ENCODE measurements at places on chromosomes 12 and 14.

- DNase-seq: no peak
These were observed 52.9 kb downstream of the SEL1L start for GRCh38 chr14:81480741-81481140.

GRCh38 chr12:70459786-70460185 is 93.7 kb downstream of the KCNMB4 start:
- no peak for DNase-seq

GRCh38 chr14:60679566-60680258 is 30.4 kb upstream of the SIX1 start:
- no peak for DNase-seq

DNA sequence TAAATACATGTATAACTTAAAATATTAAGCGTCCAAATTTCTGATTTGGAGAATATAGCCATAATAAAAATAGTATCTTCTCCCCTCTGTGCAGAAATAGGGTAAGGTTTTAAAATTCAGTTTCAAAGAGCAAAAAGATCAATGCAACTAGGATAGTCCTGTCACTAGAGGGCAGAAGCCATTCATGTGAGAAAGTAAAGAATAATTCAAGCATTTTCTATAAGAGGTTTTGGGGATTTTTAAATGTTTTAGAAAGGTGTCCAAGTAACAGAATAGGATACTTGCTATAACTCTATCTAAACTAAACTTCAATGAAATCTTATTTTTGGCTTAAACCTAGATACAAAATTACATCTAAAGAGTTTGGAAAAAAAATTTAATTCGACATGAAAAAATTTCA is 50.3 kb downstream of the ADAMTS20 start:
- no peak for DNase-seq

DNA sequence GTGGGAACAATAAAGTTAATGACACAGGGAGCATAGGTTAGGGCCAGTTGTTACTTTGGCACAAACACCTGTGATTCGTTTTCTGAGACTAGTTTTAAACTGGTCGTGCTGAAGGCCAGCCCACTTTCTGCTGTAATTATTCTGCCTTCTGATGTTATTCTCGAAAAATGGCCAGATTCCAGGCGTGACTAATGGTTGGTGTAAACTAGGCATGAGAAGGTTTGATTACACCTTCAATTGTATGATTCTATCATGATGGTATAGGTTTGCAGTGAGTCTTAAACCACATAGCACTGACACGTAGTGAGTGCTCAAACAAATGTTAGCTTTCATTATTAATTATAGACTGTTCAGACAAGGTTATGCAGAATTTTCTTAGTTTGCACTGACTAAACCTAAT is 39.0 kb downstream of the CKB start:
- no peak for DNase-seq

DNA sequence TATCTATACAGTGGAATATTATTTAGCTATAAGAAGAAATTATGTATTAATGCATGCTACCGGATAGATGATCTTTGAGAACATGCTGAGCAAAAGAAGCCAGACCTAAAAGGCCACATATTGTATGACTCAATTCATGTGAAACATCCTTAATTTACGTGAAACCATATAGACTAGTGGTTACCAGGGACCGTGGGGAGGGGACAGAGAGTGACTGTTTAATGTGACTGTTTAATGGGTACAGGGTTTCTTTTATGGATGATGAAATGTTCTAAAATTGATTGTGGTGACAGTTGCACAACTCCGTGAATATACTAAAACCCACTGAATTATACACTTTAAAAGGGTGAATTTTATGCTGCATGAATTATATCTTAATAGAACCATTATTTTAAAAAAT is 8.5 kb upstream of the BCL7A start:
- no peak for DNase-seq

DNA sequence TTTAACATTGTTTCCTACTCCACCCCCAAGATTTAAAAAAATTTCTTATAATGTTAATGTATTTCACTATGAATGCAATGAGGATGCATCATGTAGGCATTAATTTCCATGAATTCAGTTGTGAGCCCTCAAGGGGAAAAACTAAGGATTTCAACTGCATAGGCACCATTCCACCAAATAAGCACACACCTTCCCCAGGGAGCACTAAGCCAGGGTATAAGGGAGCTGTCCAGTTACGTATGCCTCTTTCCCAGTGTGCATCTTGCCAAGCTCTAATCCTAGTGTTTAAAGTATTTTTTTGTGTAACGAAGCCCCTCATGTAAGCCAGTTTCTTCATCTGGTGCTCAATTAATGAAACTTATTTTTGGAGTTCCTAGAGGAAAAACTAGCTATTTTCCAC is 6.6 kb downstream of the FERMT2 start:
- no peak for DNase-seq

DNA sequence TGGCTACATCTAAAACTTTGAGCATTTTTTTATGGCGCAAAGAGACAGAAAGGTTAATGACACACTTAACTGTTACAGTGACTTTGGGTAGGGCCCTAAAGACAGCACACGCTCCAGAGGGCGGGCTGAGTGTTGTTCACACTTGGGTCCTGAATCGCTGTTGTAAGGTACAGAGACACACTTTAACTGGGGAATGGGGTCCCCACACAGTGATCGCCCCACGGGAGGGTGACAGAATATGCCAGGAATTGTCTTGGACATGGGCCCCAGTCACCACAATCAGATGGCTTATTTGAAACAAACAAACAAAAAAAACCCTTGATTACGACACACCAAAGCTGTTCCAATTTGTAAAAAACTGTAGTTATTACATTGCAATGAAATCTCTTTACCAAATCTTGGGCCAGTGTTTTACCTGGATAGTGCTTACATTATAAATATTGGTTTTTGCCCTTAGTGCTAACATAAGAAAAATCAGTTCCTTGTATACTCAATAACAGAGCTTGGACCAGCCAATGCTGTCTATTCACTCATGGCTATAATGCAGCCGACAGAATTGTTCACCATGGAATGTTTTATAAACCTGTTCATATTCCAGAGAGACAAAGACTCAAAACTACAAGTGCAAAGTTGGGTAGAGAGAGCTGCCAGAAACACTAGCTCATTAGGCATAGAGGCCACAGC is 28.3 kb downstream of the KCTD10 start:
- no peak for DNase-seq

DNA sequence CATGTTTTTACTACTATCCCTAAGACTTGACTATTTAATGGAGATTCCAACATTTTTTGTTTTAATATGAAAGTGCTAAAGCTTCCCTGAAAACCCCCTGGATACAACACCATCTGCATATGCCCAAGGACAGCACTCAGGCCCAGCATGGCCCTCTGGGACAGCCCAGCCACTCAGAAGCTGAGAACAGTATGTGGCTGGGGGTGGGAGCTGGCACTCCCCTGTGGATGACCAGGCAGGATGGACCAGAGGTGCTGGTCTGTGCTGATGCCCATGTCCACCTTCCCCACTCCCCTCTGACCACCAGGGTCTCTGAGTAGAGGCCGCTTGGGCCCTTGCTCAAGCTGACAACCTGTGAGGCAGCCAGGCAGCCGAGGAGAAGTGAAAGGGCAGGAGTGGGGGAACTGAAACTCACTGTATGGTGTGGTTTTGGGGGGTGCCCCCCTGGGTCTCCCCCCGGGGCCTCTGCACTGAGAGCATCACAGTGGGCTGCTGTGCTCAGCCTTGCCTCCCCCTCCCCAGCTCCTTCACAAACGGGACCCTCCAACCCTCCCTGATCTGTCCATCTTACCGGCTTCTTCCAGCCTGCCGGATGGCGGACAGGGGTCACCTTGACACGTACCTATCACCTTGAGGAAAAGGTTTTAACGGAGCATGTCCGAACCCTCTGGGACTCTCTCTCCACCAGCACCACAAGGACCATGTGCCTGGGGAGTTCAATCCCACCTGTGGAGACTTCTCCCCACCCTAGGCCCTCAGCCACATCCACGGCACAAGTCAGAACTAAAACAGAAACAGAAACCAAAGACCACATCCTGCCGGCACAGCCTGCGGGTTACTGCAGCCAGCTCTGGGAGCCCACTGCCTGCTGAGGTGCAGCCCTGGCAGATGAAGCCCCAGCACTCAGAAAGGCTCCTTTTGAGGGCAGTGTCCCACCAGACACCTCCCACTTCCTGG is at the start of gene TMEM229B:
Gene TMEM229B, minus strand, starts transcription at position 785 of the 957 bp plus-strand sequence. CDS start 14,798 bp downstream, outside the sequence.
- DNase-seq: peak; percentile 86

GRCh38 chr14:66572826-66573225 is 64.9 kb downstream of the GPHN start:
- DNase-seq: no peak

GRCh38 chr12:103858953-103859601 is 18.0 kb upstream of the NT5DC3 start:
- no peak for DNase-seq

- DNase-seq: peak; percentile 69
These were observed 21.8 kb downstream of the CHST11 start for GRCh38 chr12:104478396-104479122.
